Germinal center (tissue), 1 donor: ENCODE measurements at places on chromosomes 5 and 9.

DNA sequence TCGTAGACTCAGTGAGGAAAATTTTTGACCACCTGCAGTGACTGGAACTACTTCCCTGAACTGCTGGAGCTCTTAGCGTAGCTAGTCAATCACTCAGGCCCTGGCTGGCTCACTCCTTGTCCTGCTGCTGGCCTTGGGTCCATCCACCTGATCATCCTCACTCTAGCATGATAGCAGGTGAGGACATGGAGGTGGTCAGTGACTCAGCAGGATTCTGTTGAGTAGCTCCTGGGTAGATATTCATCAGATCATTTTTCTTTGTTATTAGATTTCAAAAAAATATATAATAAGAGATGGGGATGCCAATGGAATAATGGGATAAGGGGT lies 25.0 kb upstream of the SEMA4D start:
- no peak for DNase-seq

GRCh38 chr5:174247301-174247700 lies 201.8 kb downstream of the NSG2 start:
- DNase-seq = no peak

GRCh38 chr5:170442921-170443320 lies 53.8 kb upstream of the KCNMB1 start:
- DNase-seq = no peak

DNA sequence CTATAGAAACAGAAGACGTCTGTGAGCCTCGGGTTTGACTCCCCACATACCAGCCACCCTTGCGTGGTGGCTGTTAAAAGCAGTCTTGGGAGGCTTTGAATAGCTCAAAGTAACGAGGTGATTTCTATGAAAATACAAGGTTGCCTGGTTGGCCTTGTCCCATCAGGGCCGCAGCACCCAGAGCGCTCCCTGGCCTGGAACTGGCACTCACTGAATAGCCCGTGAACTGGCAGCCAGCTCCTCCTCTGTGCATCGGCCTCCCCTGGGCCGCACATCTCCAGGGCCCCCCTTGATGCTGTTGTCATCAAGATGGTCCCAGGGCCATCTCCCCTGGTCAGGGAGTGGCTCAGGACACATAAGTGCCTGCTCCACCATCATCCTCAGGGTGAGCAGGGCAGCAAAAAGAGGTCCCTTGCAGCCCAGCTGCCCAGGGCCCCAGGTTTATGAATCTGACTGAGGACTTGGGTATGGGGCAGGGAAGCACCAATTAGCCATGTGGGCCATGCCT lies 144.6 kb upstream of the PPP1R26 start:
- DNase-seq = no peak

GRCh38 chr5:172630082-172630481 lies 11.0 kb upstream of the NEURL1B start:
- DNase-seq = no peak

DNA sequence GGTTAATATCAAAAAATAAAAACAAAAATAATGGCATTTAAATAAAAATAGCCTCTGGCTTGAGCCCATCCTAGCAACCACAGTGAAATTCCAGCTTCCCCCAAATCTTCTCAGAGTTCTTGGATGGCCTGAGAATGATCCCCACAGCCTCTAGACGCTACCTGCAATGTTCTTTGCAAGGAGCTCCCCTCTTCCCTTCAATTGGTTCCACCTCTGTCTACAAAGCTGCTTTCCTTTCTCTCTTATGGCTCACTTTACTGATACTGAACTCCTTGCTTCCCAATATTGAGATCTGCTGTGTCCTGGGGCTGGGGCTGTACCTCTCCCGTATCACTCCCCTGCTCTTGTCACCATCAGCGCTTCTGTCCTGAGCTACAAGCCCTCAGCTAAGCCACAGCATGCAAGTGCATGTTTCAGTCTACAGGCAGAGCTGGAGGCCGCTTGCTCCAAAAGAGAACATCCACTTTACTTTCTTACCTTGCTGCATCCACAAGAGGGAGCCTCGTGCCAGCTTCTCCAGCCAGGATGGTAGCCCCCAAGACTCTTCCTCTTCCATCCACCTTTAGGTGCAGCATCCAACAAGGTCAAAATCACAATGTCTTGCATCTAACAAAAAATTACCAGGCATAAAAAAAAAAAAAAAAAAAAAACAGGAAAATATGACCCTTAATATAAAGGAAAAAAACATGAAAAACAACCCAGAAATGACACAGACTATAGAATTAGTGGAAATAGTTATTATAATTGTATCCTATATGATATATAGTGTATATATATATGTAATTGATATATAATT lies 57.4 kb upstream of the PRSS3 start:
- DNase-seq = peak; percentile 24

GRCh38 chr9:68668127-68668526 lies 36.9 kb upstream of the PIP5K1B start:
- DNase-seq = no peak

DNA sequence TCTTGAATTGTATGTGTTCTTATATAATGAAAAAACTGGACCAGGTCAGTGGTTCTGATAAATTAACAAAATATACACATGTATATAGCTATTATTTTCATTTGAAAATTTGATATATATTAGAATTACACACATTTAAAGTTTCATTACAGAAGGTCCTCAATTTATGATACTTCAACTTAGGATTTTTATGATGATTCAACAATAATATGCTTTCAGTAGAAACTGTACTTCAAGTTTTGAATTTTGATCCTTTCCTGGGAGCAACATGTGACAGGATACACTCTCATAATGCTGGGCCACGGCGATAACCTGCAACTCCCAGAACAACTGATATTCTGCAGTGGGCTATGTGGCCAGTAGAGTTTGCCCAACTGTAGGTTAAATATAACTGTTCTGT lies 344.7 kb downstream of the TAF11L14 start:
- no peak for DNase-seq

DNA sequence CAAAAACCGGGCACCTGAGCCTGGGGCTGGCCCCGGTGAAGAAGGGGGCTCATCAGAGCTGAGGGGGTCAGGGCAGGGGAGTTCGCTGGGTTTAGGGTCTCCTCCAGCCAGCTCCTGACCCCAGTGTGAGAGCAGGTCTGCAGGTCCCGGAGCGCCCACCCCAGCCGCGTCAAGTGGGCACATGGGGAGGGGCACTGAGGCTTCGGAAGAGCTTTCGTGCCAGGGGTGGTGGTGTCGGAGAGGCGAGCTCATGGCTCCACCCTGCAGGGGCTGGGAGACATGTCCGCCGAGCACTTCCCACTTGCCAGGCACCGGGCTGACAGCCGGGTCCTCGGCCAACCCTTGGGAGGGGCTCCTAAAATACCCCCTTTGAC lies 13.2 kb downstream of the VAV2 start:
- DNase-seq = no peak

GRCh38 chr5:58074717-58075116 lies 385.2 kb downstream of the PLK2 start:
- no peak for DNase-seq

GRCh38 chr5:84253946-84254345 lies 130.7 kb downstream of the EDIL3 start:
- no peak for DNase-seq
